ENCODE measurements at places on chromosomes 3 and 15. TPM values are rescaled to one million over a fixed set of nuclear protein-coding genes. Genes with fewer than 3 reads are reported as not detected.

GRCh38 chr3:165642761-165643420, 194.3 kb downstream of the BCHE start:
- DNase-seq: peak; percentile 98

GRCh38 chr15:92023965-92024364, 170.5 kb downstream of the SLCO3A1 start:
- DNase-seq: no peak

DNA sequence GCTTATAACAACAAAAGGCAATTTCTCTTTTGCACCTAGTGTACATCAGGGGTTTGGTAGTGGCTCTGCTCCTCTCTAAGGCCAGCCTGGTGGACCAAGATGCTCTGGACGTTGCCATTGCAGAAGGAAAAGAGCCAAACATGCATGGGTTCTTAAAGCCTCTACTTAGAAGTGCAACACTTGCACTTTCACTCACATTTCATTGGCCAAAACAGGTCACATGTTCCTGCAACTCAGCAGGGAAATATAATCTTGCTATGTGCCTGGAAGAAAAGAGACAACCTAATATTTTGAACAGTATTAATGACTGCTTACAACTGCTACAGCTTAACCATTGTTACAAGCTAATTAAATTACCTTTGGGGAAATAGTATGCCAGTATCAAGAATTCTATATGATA, 182.9 kb downstream of the IL5RA start:
- no peak for DNase-seq

- DNase-seq: no peak
Measured at GRCh38 chr3:54878145-54878544, 49.7 kb downstream of the LRTM1 start.

GRCh38 chr15:101042320-101042719, 123.2 kb downstream of the LRRK1 start:
- DNase-seq: no peak

- DNase-seq: no peak
Measured at GRCh38 chr3:158248261-158248660, 138.4 kb downstream of the RSRC1 start.

- DNase-seq: no peak
Measured at GRCh38 chr15:49301562-49301961, 121.5 kb upstream of the FGF7 start.

GRCh38 chr3:119219069-119219468, 21.6 kb downstream of the B4GALT4 start:
- no peak for DNase-seq

DNA sequence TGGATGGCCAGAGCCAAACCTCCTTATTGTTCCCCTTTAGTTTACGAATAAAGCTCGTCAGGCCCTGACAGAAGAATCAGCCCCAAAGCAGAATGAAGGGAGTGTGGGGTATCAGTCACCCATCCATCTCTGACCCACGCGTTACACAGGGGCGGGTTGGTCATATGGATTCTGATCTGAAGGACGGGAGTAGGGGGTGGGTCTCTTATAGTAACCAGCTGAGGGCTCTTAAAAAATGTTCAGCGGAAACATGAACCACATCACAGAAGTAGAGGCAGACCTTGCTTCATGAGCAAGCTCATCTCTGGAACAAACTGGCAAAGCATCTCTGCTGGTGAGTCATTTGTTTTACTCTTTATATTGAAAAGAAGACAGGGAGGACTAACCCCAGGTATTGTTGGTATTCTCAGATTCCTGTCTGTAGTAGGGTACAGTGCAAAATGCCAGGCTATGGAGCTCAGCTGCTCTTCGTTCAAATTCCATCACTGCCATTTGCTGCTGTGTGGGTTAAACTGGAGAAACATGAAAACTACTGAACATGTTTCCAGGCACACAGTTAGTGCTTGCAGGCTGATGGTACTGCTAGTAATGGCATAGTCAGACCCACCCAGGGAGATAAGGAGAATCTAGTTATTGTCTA, at the start of gene CXCR6:
Gene CXCR6, plus strand, starts transcription at position 258 of the 640 bp plus-strand sequence. CDS start 3,018 bp downstream, outside the sequence.
- no peak for DNase-seq

DNA sequence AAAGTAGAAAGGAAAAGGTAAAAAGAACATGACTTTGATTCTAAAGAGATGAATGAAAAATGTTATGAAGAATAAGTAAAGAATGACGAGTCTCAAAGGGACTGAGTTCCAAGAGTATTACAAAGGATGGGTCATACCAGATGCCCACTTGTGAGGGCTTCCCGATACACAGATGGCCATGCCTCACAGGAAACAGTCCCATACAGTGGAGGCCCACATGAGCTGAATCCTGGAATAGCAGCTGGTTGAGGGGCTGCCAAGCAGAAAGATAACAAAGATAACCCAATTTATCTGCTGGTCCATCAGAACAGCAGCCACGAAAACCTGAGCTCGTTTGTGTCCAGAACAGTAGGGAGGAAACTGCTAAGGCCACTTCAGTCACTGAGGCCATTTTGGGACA, 3.7 kb downstream of the SSR3 start:
- peak; percentile 51 for DNase-seq

DNA sequence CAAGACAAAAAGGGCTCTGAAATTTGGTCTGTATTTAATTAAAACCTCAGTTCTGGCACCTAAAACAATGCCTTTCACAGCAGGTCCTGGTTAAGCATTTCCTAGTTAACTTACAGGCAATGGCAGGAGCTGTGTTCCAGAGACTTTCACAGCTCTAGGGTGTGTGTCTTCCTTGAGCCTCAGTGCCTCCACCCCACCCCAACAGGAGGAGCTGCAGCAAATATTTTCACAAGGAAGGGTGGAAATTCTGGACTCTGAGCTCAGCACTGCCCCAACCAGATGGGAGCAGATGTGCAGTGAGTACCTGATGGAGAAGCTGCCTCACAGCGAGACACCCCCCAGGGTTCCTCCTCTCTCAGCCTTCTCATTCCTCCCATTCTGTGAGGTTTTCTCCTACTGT, 106.3 kb upstream of the SPATA12 start:
- DNase-seq: no peak

- no peak for DNase-seq
Measured at GRCh38 chr3:8599146-8599545, 45.5 kb downstream of the SSUH2 start.

GRCh38 chr3:52039426-52039825, 16.9 kb downstream of the DUSP7 start:
- no peak for DNase-seq

Gene AADACL2
- total RNA-seq: not detected

Gene SLC9C1
- not detected for total RNA-seq

Gene CHRFAM7A
- not detected for total RNA-seq

Gene TYRO3
- total RNA-seq: 10.7 TPM

All from A172 (cell line).